ENCODE measurements at places on chromosomes 11 and 22. TPM values are rescaled to one million over a fixed set of nuclear protein-coding genes. Genes with fewer than 3 reads are reported as not detected.

Gene MUC5AC
- total RNA-seq = not detected

Gene TMPRSS6
- total RNA-seq = not detected

Gene SMIM38
- 3.3 TPM for total RNA-seq

Gene ZNF280A
- total RNA-seq = 0.59 TPM

Gene MMP7
- total RNA-seq = not detected

Gene SLC22A25
- total RNA-seq = not detected
